A549 (cell line): ENCODE measurements at places on chromosomes 2 and 18.

- no peak for DNase-seq
These were observed 8.8 kb downstream of the NMUR1 start for GRCh38 chr2:231521443-231521842.

GRCh38 chr18:57223144-57223870, 76.4 kb downstream of the BOD1L2 start:
- DNase-seq = peak; percentile 54

GRCh38 chr2:172739661-172740266, 4.1 kb downstream of the RAPGEF4 start:
- DNase-seq = no peak

DNA sequence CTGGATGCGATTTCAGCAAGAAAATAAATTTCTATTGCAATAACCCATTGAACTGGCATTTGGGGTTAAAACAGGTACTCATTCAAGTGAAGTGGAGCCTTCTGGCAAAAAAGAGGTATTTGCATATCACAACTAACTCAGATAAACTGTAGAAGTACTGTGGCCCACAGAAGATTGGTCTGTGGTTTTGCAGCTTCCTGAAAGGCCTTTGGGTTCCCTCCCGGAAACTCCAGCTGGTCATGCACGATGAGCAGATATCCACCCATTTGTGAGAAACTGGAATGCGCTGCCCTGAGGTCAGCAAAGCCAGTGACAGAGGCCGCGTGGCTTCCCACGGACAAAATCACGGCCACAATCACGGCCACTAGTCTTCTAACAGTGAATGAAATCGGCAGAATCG, 106.3 kb downstream of the EPHA4 start:
- no peak for DNase-seq

DNA sequence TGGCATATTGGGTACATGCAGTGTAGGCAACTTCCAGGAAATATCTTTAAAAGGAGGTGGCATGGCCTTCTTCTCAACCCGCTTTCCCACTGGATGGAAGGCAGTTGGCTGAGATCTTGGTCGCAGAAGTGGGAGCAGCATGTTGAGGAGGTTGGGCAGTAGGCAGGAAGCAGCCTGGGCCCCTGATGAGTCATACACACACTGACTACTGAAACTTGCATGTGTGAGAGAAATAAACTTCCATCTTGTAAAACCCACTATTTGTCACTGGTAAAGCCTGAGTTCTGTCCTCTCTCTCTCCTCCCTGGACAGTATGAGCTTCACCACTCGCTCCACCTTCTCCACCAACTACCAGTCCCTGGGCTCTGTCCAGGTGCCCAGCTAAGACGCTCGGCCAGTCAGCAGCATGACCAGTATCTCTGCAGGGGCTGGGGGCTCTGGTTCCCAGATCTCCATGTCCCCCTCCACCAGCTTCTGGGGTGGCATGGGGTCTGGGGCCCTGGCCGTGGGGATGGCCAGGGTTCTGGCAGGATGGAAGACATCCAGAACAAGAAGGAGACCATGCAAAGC, 233.8 kb upstream of the SPRED2 start:
- DNase-seq = no peak

DNA sequence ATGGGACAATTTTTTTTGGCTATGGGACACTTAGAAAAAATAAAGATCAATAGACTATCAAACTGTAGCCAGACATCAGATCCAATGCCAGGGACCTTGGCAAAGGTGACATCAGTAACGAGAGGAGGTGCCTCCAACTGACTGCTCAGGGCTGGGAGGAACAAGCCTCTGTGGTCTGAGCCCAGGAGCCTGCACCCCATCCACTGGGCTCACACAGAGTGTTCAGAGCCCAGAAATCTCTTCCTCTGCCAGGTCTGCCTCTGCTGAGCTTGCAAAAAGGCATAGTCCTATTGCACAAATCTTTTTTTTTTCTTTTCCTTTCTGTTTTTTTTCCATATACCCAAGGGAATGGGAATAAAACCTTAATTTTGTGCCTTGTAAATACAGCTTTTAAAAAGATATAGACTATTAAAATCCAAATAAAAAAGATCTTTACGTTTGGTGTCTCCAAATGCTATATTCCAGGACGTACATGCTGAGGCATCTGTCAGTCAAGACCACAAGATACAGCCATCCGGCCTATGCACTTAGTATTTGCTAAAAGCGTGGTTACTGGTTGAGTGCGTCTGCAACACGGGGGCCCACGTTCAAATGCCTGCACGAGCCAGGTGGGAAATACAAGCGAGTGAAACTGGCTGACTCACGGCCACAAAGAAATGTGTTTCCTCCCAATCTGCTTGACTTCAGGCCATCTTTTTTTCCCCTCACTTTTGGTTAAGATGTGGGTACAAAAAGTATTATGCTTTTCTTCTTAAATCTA, 7.8 kb upstream of the ARHGAP25 start:
- DNase-seq = no peak

- DNase-seq = no peak
These were observed 502.2 kb upstream of the ZEB2 start for GRCh38 chr2:145021962-145022665.

- DNase-seq = no peak
These were observed 696.7 kb upstream of the SOX11 start for GRCh38 chr2:4995466-4995865.

GRCh38 chr2:9767656-9768281, 75.5 kb upstream of the TAF1B start:
- DNase-seq = no peak

DNA sequence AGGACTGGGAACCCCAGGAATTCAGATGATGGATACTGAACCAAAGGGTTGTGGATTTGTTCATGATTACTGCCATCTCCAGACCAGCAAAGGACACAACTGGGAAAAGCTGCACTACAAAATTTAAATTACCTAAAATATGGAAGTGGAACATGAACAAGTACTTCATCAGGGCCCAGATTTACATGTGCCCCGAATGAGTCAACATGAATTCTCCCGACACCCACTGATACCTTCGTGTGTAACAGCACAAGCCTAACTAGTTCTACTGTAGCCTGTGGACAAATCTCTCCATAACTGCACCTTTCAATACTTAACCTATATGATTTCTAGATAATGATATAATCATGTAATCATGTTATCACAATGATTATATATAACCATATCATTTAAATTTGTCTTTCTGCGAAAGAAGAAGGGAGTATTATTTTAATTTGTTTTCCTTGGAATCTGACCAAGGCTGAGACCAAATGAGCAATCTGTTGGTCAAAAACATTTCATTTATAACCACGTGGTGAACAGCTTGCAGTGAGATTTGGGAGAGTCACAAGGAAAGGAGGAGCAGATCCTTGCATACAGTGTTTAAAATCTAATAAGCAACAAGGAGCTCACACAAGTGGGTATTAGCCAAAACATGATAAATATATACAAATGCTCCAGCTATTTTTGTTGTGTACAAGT, 70.5 kb downstream of the CACNB4 start:
- DNase-seq = no peak

DNA sequence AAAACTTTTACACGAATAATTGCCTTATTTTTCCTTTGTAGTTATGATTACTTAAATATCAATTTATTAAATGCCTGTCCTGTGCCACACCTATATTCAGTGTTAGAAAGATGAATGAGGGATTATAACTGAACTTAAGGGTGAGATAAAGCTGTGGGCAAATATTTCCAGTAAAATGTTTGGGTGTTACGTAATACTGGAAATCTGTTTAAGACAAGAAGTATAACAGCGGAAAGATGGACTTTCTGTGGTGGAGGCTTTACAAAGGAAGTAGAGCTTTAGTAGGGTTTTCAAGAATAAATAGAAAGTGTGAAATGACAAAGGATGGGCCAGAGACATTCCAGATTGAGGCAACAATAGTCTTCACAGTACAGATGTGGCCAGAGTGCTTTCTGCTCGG, 927.0 kb downstream of the DPP10 start:
- DNase-seq = no peak

- no peak for DNase-seq
These were observed 608.3 kb downstream of the ERBB4 start for GRCh38 chr2:211930331-211930730.

DNA sequence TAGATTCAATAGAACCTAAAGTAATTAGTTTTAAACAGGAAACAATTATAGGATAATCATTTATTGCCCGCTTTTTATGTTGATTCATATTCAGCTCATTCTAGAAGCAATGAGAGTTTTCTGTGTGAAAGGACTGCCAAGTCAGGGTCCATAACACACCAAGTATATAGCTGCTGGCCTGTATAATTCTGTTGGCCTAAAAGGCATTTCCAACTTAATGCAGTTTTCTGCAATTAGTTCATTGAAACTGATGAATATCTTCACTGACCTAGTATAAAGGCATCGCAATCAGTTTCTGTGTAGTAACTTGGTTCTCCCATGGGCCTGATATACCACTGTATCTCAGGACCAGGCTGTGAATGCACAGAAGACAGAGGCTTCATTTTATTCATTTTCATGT, 69.1 kb upstream of the GRB14 start:
- no peak for DNase-seq

DNA sequence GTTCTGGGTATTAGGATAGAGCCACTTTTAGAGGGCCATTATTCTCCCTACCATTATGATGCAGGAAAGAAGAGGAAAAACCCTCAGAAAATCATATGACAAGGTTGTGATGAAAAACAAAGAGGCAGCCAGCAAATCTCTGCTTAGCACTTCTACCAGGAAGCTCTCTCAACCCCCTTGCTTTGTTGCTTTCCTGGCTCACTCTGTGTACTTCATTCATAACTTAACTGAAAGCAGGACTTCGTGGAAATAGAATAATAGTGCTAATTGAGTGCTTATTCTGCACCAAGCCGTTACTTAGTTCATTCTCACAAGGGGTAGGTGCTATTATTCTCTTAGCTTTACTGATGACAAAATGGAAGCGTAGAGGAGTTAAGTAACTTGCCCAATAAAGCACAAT, 354.1 kb downstream of the HRH4 start:
- DNase-seq = no peak

DNA sequence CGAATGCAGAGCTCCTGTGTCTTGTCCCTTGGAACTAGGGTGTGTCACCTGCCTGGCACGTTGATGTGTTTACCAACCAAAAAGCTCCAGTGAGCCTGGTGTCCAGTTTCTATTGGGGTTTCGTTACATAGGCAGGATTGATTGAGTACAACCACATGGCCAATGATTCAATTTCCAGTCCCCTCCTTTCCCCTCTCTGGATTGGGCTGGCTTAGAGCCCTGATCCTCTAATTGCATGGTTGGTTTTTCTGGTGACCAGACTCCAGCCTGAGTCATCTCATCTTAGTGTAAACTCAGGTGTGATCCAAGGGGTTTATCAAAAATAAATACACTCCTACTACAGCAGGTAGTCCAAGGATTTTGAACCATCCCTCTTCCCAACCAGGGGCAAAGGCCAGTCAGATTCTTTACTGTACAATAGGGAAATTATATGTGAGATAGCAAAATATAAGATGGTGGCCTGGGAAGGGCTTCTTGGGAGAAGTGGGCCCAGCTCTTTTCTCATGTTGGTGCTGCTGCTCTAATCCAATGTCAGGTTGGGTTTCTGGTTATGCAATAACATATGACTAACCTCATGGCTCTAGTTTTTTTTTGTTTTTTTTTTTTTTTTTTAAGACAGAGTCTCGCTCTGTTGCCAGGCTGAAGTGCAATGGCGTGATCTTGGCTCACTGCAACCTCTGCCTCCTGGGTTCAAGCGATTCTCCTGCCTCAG, 64.7 kb upstream of the MGAT5 start:
- peak; percentile 13 for DNase-seq

DNA sequence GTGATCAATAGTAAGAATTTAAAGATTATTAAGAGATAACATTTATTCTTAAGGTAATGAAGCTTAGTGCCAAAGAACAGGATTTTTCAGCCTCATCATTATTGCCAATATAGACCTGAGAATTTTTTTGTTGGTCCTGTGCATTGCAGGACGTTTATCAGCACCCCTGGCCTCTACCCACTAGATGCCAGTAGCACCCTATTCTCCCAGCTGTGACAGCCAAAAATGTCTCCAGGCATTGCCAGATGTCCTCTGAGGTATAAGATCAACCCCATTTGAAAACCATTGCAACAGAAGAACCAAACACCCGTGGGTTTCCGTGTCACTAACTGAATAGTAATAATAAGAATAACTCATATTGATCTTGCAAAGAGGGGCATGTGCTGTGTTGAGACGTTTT, 700.0 kb upstream of the SOX11 start:
- DNase-seq = no peak

- no peak for DNase-seq
These were observed 106.9 kb downstream of the SP3 start for GRCh38 chr2:173858291-173858731.

- no peak for DNase-seq
These were observed 119.9 kb upstream of the PIEZO2 start for GRCh38 chr18:11269257-11269656.

GRCh38 chr2:157849591-157849990, 26.5 kb downstream of the ACVR1 start:
- peak; percentile 18 for DNase-seq

DNA sequence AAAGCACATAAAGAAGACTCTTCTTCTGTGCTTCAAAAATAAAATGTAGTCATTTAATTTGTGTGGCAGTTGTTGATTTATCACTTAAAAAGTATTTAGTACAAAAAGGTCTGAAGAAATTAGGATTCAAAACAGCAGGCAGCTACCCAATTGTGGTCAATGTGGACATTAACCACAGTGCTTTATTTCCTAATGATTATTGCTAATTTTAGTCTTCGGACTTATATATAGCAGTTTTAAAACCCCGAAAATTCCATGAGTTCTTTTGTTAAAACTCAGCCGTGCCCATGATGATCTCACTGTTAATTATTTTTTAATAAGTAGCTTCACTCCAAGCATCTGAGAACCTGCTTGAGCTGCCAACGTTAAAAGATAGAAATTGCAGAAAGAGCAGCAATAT, 594.3 kb downstream of the STK39 start:
- no peak for DNase-seq

DNA sequence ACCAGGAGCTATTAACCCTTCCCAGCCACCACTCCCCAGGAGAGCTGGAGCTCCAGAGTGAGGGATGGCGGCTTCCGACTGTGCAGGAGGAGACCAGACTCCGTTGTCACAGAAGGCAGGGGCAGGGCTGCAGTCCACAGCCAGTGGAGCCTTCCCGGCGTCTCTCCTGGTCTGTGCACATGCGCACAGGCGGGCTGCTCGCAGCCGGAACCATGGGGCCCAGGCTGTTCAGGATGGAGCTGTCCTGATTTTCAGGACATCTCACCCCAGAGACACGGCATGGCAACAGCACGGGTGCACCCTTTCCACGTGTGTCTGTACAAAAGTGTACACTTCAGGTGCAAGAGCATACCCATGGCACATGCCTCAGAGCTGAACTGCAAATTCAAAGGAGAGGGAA, 28.9 kb downstream of the EIPR1 start:
- no peak for DNase-seq

DNA sequence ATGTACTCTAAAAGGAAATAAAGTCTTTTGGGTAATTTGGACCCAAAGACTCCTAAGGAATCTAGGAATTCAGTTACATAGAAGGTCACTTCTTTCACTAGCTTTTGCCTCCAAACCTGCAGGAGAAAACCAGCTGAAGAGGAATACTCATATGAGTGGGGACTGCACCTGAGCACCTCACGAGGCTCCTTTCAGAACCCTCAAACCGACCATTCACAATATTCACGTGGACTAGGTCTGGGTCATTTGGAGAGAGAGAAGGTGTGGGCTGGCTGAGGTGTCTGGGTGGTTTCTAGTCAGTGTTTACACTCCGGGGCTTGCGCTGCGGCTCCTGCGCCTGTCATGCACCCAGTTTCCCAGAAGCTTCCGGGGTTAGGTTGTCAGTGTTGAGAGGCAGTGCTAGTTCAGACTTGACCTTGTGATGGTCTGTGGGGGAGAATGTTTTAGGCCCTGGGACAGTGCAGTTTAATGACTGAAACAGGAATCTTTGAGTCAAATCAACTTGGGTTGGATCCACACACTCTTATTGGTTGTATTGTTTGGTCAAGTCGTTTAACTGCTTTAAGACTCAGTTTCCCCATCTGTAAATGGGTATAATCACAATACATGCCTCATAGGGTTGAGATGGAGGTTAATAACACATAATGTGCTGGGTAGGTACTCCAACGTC, 78.4 kb downstream of the LIMS1 start:
- no peak for DNase-seq
